Fibroblast of pulmonary artery (primary cell): ENCODE measurements at places on chromosomes 2 and 18.
A peak's percentile ranks its signal among the peaks of the same experiment; 100 is the strongest.

DNA sequence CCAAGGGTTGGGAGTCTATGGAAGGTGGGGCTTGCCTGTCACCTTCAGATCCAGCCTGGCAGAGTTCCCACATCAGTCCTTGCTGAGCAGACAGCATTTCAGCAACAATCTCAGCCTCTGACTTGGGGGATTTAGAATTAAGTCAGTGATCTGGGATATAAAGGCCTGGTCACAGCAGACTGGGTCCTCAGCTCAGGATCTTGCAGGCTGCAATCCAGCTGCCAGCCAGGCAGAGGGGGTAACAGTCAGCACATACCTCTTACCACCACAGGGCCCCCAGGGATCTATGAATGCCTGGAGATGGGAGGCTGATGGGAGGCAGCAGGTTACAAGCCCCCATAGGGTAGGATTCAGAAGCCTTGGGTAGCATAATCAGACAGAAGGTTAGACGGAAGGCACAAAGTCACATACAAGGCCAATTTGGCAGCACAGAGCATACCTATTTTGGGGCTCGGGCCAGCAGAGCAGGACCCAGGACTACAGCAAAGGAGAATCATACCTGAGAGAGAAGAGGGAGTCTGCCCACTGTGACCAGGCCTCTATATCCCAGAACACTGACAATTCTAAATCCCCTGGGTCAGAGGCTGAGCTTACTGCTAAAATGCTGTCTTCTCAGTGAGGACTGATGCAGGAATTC, 163.5 kb downstream of the MTCL1 start:
- no peak for DNase-seq

GRCh38 chr2:42787788-42788477, 4.5 kb downstream of the HAAO start:
- DNase-seq, result no peak

GRCh38 chr2:235510318-235510717, 16.5 kb downstream of the AGAP1 start:
- DNase-seq, result no peak

DNA sequence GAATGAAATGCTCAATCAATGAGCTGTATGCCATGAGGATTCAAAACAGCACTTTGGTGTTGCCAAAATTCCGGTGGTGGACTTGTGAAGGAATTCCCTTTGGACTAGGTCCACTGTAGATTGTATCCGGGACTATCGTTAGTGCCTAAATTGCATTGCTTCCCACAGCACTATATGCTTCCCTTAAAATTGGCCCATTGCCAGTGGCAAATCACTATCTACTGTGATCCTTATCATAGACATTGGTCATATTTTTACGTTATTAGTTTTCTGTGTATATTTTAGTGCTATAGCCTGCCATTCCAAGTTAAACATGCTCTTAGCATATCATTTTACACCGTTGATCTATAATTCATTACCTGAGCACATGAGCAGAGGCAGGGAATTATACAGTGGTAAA, 1.7 kb downstream of the PJVK start:
- DNase-seq, result no peak

DNA sequence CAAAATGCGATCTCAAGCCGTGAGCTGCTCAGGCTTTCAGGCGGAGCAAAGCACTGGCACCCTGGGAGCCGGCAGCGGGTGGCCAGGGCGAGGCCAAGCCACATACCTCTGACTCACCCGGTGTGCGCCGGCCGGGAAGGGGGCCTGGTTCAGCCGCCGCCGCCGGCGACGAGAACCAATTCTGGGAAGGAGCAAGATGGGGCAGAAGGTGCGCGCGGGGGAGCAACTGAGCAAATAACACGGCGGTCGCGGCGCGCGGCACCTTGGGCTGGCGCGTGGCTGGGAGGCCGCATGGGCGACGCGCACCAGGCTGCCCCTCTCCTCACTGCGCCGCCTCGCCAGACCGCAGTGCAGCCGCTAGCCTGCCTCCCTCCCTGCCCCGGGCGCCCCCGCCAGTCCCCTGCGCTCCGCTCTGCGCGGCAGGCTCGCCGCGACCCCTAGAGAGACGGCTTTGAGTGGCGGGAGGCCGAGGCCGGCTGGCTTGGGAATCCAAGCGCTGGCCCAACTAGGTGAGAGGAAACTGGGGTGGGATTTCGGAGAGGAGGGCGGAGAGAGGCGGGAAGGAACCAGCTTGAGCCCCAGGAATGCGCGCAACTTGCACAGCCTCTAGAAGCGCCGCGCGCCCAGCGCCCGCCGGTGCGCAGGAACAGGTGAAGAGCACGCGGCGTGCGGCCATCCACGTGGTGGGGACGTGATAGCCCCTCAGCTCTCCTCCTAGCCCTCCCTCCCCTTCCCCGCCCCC, 3.2 kb downstream of the NRP2 start:
- DNase-seq, result peak; percentile 47

DNA sequence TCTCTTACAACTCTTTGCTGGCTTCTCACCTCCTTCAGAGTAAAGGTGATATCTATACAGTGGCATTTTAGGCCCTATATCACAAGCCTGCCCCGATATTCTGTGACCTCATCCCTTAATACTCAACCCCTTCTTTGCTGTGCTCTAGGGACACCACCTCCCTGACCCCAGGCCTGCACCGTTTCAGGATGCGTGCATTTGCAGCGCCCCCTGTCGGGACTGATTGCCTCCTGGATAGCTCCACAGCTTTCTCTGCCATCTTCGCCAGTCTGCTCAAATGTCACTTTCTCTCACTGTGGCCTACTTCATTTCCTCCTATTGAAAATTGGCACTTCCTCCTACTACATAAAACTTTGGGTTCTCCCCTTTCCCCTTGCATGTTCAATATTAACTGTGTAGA, 289.6 kb downstream of the SOCS6 start:
- DNase-seq, result no peak

DNA sequence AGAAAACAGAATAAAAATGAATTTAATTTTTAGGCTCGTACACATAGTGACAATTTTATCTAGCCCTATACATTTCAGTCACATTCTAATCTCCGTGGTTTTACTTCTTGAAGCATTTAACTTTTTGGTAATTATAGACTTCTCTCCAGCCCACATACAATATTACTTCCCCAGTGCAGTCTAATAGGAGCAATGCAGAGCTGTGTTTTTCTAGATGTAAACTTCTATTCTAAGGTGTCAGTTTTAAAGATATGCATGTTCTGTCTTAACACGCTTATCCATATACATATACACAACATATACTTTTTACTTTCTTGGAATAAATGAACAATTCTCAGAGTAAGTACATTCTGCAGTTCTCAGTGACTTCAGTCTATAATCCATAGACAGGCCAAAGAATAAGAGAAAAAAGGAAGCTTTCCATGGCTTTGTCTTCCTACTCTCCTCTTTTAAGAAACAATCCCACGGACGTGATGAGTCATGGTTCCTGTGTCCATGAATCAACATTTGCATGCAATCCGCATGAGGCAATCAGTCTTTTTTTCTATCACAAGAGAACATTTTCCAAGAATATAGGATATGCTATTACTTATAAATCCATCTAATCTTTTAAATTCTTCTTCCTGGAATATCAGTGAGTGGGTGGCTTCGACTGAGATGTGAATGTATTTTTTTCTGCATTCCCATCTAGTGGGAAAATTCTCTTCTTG, 42.8 kb downstream of the CCDC102B start:
- peak; percentile 98 for DNase-seq

- peak; percentile 11 for DNase-seq
Measured at GRCh38 chr2:191933307-191934105, 86.6 kb upstream of the CAVIN2 start.

DNA sequence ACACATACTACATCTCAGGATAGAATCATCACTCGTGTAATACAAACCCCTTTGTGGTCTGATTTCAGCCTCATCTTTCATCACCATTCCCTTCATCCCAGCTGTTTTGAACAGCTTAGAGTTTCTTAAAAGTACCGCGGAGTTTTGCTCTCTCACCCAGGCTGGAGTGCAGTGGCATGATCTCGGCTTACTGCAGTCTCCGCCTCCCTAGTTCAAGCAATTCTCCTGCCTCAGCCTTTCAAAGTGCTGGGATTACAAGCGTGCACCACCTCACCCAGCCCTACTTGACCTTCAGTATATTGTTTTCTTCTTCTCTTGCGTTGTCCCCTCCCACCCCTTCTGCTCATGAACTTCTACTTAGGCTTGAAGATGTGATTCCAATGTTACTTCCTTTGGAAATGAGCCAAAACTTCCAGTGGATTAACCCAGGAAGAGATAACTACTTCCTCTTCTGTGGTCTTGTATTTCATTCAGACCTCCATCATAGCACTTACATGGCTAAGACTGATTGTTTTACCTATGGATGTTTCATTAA, 15.8 kb downstream of the ERLEC1 start:
- DNase-seq, result peak; percentile 58

DNA sequence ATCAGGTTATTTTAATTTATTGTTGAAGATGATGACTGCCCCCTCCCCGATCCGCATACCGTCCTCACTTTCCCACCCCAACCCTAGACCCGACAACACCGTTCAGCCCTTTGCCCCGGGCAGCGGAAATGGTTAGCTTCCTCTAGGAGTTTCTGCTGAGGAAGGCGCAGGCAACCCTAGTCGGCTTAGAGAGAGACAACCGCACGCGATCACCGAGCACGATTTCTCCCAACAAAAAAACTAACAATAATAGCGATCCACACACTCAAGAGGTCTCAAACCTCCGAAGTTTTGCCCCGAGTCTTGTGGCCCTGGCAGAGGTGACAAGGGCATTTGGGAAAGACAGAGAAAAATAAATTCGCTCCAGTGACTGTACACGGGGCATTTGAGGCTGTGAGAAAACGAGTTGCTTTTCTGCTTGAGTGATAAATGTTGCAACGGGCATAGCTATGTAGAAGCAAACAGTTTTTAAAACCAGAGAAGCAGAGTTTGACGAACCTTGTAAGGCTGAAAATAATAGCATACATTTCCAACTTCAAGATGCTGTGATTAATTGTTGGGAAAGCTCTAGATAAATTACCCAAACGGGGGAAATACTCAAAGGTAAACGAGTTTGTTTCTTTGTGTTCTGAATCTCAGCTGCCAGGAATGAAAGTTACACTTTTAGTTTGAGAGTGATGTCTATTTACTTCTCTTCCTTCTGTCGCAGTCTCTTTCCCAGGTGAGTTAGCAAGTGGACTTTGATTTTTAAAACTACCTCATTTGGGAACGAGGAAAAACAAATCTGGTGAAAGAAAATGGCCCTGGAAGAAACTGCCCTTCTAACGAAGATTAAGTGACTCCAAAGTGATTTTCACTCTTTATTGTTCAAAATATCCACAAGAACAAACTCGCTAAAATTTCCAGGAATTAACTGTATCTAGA, 11.0 kb upstream of the SIX3 start:
- no peak for DNase-seq
